NCI-H1105 (cell line): ENCODE measurements at places on chromosomes 4 and X.

GRCh38 chr4:1012034-1012739 lies 761 bp downstream of the FGFRL1 start:
- no peak for DNase-seq

DNA sequence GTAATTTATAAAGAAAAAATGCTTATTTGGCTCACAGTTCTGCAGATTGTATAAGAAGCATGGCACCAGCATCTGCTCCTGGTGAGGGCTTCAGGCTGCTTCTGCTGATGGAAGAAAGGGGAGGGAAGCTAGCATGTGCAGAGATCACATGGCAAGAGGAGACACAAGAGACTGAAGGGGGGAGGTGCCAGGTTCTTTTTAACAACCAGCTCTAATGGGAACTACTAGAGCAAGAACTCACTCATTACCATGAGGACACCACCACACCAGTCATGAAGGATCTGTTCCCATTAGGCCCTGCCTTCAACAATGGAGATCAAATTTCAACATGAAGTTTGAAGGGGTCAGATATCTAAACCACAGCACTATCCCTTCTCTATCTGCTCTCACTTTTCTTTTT lies 9.4 kb upstream of the COPS4 start:
- DNase-seq = no peak

DNA sequence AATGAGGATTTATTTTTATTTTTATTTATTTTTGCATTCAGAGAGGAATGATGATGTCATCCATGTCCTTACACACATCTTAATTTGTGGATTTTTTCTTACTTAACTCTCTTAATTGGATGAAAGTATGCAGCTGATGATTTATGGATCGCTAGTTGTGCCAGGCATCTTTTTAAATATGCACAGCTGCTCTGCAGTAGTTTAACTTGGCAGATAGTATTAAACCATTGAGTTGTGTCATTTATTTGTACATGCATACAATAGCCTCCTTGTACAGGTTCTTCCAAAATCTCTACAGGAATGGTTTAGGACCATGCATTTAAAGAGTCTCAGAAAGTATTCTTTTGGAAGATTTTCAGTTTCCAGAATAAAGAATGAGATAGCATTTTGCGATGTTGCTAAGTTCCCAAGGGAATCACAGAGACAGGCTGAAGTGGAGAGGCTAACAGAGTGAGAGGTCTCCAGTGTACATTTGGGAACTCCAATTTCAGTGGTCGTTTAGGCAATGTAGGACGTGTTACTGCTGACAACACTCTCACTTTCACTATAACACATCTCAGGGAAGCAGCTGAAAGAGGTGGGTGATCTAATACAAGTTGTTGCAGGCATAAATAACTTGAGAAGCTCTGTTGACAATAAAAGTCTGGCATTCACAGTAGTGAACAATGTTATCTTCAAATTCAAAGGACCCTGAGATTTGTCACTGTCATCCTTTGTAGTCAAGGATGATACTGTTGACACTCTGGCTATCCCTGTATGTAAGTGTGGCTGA lies 49.9 kb upstream of the SCRG1 start:
- DNase-seq = peak; percentile 37

- DNase-seq = no peak
Observed at GRCh38 chr4:123588631-123589241, 192.1 kb downstream of the SPRY1 start.

- no peak for DNase-seq
Observed at GRCh38 chrX:111260451-111260850, 9.8 kb downstream of the CAPN6 start.

DNA sequence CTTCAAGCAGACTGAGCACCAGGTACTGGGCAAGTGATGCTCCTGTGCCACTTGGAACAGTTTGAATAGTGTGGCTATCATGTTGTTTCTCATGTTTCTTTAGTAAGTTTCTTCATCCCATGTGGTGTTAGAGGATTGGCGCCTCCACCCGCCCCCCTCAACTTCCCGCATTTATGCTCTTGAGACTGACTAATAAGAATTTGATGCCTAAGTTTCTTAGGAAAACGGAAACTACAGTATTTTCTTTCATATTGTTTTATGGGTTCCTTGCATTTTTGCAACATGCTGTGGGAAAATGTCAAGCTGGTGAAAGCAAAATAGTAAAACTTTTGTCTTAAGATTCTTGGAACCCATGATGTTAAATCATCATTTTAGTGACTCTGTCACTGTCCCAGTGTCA lies 101.2 kb upstream of the SLC4A4 start:
- no peak for DNase-seq

GRCh38 chr4:127124919-127125318 lies 507.8 kb upstream of the INTU start:
- DNase-seq = no peak

DNA sequence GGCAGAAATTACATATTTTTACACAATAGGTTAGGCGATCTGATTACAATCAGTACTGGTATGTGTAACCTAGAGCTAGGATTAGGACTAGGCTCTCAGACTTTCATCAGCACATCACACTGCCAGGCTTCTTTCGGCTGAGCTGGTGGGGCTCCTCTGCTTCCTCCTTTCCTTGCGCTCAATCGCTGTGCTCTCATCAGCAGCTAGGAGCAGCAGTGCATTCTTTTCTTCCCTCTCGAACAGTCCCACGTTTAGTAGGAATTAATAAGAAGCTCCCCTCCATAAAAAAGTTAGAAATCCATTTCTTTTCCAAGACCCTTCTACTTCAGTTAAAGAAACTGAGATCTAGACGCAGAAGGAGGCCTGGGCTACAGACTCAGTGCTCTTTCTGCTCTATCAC lies 350.4 kb downstream of the SPRY1 start:
- no peak for DNase-seq

- DNase-seq = no peak
Observed at GRCh38 chrX:1138476-1139184, 73.8 kb downstream of the CRLF2 start.

DNA sequence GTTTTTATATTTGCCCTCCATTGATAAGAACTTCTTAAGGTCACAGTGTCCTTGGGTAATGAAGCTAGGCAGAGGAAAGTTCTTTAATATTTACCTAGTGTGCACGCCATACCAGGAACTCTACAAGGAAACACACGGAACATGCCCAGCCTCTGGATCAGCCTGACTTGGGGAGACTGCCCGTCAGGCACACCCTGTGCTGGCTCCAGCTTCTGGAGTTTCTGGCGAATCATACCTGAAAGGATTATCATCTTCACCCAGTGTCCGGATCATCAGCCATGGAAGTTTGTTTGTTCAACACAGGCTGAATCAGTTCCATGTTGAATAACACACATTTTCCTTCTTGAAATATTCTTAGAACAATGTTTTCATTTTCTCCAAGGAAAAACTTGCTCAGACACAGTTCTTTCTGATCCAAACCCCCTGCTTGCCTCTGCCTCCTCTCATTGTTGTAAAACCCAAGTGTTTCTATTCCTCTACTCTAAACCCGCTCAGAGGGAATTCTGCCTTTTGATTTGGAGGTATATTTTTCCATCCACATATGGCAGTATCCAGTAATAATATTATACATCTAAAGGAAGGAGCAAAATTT lies 176.7 kb downstream of the SHROOM3 start:
- no peak for DNase-seq

DNA sequence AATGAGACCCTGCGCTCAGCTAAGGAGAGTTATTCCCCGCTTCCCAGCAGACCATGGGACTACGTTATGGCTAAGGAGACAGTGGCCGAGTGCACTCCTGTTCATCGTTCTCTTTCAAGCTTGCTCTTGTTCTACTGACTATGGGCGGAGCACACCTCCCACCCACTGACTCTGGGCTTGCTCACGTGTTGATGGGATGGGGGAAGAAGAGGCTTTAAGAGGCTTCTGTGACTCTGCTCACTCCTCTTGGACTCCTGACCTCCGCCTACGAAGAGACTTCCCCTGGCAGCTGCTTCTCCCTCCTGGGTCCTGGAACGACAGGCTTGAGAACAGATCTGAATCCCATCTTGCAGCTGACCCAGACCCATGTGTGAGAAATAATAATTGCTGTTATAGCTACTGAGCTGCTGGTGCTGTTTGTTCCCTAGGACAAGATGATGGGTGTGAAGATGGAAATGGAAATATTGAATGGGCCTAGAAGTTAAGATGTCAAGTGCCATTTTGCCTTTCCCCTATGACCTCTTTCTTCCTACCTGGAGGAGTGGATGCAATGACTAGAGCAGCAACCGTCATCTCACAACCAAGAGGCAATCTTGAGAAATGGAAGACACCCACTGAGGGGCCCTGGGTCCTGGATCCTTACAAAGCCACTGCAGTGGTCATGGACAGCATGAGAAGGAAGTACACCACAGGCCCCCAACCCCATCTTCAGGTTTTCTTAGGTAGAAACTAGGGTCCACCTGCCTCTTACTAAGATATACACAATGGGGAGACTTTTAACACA lies 38.7 kb upstream of the IRAK1 start:
- DNase-seq = no peak

DNA sequence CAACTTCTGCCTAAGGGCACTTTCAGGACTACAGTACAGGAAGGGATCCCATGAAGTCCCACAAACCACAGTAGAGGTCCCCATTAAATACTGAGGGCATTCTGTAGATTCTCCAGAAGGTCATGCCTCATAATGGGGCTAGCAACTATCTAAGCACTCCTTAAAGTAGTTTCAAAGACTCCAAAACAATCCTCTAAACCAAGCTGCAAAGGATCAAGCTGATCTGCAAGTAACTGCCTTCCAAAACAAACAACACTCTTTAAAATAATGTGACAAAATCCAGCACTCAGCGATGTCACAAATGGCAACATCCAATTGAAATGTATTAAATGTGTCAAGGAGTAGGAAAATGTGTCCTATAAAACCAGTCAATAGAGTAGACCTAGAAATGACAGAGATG lies 118.7 kb downstream of the FRYL start:
- DNase-seq = no peak

- no peak for DNase-seq
Observed at GRCh38 chr4:127506283-127506682, 126.5 kb upstream of the INTU start.

DNA sequence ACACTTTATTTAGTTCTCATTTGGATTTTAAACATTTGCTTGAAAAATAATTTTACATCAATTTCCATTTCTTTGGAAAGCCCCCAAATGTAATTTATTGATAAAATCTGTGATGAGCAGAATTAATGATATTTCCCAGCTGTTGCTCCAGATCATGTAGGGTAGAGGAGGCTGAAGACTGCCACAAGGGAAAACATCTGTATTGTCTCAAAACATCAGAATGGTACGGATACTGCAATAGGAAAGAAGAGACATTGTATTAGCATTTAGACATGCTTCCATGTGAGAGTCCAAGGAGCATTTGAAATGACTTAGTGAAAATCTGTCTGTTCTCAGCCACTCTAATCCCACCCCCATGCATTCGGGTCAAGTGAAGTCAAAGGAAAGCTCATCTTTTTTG lies 14.4 kb downstream of the ADH1A start:
- DNase-seq = no peak

DNA sequence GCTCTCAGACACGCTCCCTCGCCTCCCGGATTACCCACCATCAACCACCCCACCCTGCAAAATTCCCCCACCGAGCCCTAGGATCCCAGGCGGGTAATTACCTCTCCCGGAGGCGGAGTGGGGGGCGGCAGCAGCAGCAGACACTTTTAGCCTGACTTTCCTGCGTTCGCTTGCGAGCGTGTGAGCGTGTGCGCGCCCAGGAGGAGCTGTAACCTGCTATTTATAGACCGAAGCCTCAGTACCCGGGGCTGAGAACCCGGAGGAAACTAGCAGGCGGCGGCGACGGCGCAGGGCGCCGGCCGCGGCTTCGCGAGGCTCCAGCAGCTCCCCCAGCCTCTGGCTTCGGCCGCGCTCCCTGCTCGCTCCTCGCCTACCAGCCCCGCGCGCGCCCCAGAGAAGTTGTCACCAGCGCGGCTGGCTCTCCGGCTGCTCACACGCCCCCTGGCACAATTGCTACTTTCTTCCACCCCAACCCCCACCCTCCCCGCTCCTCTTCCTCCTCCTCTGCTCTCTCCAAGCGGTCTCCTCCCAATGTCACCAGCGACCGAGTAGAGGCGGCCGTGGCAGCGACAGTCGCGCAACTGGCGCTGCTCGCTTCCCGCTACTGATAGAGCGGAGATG lies at the start of gene INPP4B:
Gene INPP4B, minus strand, starts transcription at position 194 of the 621 bp plus-strand sequence.
- peak; percentile 8 for DNase-seq

GRCh38 chr4:184432127-184432922 lies 42.0 kb downstream of the IRF2 start:
- DNase-seq = no peak

DNA sequence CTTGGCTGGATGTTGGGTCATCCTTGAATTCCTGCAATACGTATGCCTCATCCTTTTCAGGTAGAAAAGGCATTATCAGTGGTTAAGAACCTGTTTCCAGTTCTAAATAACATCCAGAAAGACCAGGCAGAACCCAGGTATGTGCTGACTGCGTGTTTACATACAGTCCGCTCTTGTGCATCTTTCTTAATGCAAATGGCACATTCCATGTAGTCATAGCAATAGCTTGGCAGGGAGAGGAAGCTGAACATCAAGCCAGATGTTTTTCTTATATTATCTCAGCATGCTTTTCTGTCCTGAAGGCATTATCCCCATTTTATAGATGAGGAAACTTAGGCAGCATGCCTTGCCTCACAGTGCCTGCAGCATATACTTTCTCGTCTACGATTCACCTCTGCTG lies 2.1 kb downstream of the DCLK2 start:
- no peak for DNase-seq

DNA sequence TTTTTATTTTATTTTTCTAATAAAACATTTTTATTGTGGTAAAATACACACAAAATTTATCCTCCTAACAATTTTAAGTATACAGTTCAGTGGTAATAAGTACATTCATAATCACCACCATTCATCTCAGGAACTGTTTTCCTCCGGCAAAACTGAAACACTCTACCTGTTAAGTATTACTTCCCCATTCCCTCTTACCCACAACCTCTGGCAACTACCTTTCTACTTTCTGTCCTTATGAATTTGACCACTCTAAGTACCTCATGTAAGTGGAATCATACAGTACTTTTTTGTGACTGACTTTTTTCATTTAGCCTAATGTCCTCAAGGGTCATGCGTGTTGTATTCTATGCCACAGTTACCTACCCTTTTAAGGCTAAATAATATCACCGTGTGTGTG lies 21.1 kb upstream of the HSFX4 start:
- DNase-seq = no peak

DNA sequence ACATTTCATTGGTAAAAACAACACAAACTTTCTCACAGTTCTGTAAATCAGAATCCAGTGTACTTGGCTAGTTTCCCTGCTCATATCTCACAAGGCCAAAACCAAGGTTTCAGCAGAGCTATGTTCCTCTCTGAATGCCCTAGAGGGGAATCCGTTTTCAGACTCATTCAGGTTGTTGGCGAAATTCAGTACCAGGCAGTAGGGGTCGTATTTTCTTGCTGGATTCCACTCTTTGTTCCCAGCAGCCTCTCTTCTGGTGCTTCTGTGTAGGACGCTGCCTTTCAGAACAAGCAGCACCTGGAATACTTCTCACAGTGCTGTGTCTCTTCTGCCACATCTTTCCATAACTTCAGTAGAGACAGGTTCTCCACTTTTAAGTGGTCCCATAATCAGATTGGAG lies 351.9 kb downstream of the PCDH18 start:
- no peak for DNase-seq

DNA sequence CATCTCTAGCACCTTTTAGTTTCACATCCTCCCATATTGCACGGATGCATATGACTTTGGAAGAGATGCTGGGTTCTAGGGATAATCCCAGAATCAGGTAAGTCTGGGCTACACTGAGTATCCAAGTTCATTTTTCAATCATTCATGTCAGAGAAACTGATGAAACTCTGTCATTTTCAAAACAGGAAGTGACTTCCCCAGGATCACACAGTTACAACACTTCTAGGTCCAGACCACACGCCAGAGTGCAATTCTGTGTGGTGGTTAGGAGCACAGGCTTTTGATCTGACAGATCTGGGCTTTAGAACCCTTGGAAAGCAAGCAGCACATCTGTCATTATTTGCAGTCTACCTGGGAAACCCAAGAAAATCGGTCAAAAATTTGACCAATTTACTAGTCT lies 52.1 kb upstream of the CDKN2AIP start:
- no peak for DNase-seq
